Glomerular endothelial cell (primary cell): ENCODE measurements at places on chromosomes 11 and 22.
A peak's percentile ranks its signal among the peaks of the same experiment; 100 is the strongest.

- no peak for DNase-seq
These were observed 9.5 kb downstream of the DRICH1 start for GRCh38 chr22:23622634-23623033.

DNA sequence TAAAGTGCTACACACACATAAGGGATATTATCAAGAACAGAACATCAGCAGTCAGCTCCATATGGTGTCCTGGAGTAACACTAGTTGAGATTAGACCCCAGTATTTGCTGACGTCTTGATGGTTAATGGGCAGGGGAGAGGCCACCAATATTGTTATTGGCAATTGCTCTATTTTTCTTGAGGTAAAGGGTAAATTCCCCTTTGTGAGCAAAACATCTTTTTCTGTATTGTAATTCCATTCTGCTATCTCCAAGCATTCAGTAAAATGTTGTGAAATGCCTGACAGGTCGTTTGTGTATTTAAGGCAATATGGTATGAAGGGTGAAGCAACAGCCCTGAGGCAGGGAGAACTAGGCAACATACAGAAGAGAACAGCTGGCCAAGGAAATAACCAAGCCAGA lies 21.9 kb downstream of the PC start:
- DNase-seq, result no peak

- no peak for DNase-seq
These were observed 10.6 kb downstream of the EIF3M start for GRCh38 chr11:32594272-32594671.

GRCh38 chr11:93945596-93945995 lies 75.6 kb upstream of the HEPHL1 start:
- DNase-seq, result no peak

DNA sequence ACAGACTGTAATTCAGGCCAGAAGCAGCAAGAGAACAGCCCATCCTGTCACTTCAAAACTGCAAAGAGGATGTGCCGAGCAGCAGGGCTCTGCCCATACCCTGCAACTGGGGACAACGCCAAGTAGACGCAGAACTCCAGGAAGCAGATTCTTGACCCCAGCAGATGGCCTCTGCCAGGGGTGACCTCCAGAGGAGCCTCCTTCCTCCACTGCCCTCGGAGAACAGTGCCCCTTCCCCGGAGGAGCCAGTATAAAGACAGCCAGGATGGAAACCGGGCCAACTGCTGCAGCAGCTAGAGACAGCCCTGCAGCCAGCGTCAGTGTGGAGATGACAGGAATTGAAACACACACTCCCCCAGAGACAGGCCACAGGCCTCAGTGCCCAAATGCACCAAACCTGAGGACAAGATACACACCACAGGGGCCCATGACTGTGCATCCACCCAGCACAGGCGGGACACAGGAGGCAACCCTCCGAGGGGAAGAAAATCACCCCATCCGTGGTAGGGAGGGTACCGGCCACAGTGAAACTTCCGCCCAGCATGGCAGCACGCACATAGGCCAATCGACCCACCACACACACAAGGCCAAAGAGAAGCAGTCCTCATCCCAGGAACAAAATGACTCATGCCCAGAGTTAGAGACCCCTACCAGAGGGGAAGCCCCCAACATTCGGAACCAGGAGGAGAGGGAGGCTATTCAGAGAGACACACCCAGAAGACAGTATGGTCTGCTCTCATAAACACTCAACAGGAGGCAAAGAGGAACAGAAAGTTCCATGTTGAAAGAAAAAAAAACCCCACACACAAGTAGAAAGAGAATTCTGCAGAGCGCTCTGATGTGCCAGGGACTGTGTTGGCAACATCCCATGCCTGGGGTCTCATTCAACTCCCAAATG lies 5.6 kb downstream of the AHNAK start:
- no peak for DNase-seq

- no peak for DNase-seq
These were observed 58.6 kb downstream of the APOL1 start for GRCh38 chr22:36311386-36312085.

DNA sequence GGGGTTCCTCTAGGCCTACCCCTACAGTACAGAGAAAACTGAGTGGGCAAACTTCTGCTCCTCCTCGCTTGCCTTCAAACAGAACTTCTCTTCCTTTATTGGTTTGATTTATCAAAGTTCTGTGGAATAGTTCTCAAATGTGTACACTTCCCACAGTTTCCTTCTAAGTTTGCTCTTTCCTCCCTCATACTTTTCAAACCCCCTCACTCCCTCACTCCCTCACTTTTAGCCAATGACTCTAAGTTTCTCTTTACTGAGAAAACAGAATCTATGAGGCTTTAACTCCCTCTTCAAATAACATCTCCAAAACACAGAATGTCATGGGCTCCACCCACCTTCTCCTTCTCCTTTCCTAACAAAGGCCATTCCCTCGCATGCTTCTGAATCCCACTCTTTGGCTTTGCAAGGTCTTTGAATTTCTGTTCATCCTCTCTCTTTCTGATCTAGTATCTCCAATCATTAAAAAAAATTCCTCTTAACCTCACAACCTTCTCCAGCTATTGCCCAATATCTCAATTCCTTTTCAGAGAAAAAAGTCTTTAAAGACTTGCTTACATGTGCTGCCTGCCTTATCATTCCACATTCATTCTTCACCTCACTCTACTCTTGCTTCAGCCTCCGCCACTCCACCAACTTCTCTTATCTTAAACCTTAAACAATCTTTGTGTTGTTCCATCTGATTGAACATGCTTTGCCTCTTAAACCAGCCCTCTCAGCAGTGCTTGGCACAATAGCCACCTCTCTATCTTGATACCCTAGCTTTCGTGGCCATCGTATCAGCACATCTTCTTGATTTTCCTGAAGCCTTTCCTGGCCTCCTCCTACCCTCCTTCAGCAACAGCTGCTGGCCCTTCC lies 57.2 kb downstream of the DDI1 start:
- DNase-seq, result no peak

DNA sequence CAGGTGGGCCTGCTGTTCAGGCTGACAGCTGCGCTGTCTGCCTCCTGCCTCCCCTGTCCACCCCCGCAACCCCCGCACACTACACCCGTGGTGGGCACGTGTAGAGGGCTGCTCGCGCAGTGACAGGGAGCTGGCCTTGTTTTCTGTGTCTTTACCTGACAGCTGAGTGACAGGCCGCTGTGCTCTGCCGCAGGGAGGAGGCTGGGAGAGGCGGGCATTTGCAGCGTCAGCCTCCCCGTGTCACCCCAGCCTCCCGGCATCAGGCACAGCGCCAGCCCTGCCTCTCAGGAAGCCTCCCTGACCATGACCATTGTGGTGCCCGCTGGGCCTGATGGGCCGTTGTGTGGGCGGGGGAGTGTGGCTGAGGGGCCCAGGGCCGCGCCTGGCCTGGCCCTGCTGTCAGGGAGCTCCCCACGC lies 32.0 kb upstream of the RELT start:
- DNase-seq, result no peak

GRCh38 chr11:1870721-1871466 lies 18.0 kb downstream of the LSP1 start:
- DNase-seq, result no peak

GRCh38 chr22:49724893-49725489 lies 102.7 kb downstream of the BRD1 start:
- DNase-seq, result peak; percentile 7

- no peak for DNase-seq
These were observed 1.2 kb upstream of the AHNAK start for GRCh38 chr11:62547691-62548281.

- DNase-seq, result no peak
These were observed 702 bp downstream of the SYN3 start for GRCh38 chr22:33057363-33057995.

GRCh38 chr11:45500451-45500850 lies 165.0 kb downstream of the CHST1 start:
- no peak for DNase-seq
